ENCODE measurements at places on chromosomes 5 and 9.

DNA sequence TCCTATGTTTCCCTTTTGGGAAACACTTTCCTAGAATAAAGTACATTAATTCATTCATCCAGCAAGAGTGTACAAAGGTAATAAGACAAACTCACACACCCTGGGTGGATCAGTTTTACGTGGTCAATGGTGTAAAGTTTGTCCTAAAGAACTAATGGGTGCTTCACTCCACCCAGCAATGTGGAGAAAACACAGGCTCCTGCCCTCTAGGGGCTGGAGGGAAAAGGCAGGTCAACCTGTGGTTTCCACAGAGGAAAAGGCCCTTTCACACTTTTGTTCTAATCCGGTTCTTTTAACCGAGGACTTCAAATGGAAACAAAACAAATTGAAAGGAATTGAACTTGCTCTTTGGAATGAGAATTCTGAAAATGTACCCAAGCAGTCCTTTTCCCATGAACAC, 80.9 kb upstream of the SPOCK1 start:
- no peak for DNase-seq

- DNase-seq: peak; percentile 53
These were observed 617 bp downstream of the PPP6C start for GRCh38 chr9:125189011-125189360.

- DNase-seq: no peak
These were observed 17.1 kb downstream of the APBA1 start for GRCh38 chr9:69655065-69655464.

GRCh38 chr5:174120401-174121005, 75.0 kb downstream of the NSG2 start:
- DNase-seq: no peak

DNA sequence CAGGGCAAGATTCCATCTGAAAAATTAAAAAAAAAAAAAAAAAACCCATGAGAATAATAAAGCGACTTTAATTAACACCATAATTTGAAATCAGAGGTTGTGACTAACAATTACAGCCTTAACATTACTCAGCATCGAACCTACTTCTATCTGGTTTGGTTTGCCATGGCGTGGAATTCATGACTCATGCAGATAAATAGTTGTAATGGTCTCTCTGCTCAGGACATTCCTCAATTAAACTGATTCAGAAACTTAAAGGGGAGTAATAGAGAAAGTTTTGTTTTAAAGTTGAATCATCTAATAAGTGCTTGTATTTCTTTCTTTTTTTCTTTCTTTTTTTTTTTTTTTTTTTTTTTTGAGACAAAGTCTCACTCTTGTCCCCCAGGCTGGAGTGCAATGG, 135.5 kb downstream of the SPATA31D1 start:
- DNase-seq: no peak

DNA sequence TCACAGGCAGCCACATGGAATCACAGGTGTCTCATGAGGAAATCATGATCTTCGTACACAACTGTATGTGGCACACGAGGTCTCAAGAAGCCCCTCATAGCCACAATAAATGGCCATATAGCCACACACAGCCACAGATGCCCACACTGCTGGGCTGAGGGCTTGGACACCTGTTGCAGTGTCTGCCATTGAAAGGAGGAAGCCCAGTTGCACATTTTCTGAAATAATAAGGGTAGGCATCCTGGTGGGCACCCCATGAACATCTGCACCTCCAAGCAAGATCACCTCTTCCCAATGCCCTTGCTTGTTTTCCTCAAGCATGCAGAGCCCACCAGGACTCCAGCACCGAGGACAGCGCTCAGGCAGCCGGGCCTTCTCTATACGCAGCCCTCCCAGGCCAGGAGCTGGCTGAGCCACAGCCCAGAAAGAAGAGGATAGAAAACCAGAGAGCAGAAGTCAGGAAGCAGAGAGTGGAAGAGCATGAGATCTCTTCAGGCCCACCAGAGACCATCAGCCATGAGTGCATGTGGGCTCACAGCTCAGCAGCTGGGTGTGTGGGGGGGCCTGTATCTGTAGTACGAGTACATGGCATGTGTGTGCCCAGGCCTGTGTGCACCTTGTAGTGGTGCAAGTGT, 1.0 kb upstream of the ACSL6 start:
- no peak for DNase-seq

- DNase-seq: no peak
These were observed 26.0 kb downstream of the GABRP start for GRCh38 chr5:170809551-170809950.

GRCh38 chr9:131927091-131927490, 152.6 kb downstream of the MED27 start:
- DNase-seq: no peak

DNA sequence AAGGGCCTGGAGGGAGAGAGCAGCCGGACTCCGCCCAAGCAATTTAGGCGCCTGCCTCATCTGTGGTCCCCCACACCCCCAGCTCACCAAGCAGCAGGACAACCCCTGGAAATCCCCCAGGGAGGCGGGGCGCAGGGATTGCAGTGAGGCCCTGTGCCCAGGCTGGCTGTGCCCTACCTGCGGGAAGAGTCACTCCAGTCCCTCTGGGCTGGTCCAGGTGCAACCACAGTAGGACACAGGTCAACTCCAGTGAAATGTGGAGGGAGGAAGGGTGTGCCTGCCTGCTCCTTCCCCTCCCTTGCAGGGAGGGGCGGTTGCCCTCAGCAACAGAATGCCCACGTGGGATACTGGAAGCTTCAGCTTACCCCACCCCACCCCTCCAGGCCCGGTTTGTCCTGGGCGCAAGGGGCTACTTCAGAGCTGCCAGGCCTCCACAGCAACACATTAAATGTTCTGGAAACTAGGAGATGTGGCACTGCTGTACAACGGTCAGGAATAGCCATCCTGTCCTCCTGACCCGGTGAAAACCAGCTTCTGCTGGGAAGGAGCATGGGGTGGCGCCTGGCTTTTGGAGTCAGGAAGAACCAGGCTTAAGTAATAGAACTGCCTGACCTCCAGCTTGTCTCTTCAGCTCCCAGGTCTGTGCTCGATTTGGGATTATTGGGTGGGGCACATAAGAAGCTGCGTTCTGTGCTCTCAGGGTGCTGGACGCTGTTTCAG, 22.5 kb downstream of the ABO start:
- DNase-seq: no peak

DNA sequence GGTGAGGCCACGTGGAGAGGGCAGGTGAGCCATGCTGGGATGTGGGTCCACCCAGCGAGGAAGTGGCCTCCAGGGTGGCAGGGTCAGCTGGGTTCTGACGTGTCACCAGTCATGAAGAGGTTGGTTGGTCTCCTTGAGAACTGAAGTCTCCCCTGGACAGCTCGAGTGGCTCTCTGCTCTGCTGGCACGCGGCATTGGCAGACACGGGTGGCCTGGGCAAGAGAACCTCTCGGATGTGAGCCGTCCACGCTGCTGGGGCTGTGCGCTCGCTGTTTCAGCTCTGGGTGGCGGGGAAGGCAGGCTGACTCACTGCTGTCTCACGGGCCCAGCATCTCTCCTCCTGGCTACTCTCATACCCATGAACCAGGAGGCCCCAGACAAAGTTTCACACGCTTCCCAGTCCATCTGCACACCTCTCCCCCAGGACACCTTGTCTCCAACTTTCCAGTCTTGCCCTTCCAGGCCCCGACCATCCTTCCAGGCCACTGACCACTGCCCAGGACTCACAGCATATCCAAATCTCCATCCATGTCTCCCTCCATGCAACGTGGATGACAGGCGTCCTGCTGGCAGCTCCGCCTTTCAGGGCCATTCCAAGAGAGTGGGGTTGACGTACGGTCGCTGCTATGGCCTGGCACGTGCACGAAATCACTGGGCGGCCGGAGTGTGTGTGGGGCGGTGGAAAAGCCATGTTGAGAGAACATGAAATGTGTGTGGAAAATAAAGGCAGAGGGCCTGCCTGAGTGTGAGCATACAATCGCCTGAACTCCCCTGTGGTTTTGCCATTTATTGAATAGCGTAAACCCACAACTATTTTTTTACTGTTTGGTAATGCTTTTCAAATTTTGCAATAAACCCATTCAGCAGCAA, 145.0 kb upstream of the COL5A1 start:
- no peak for DNase-seq

DNA sequence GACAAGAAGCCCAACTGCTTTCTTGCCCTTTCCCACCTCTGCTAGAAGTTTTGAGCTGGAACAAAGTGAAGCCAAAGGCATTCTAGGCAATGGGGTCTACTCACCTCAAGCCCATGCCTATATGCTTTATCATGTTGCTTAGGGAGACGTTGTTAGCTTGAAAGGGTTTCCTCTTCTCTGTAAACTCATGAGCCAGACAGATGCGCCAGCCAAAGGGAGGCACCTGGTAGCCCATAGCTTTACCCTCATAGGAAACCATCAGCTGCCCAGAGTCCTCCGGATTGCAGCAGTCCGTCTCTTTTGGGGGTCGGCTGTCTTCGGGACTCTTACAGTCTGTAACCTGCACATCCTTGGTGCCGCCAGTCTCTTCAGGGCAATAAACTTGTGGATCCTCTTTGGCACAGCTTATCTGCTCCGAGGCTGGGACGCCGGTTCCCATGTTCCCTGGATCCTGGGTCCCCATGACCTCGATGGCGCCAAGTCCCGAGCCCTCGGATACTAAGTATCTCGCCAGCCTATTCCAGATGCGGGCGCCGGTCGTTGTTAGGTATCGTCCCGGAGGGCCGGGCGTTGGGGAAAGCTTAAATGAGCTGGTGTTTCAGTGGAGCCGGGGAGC, 678 bp downstream of the GBA2 start:
- DNase-seq: no peak

- DNase-seq: no peak
These were observed 4.7 kb upstream of the GBGT1 start for GRCh38 chr9:133168432-133168831.

DNA sequence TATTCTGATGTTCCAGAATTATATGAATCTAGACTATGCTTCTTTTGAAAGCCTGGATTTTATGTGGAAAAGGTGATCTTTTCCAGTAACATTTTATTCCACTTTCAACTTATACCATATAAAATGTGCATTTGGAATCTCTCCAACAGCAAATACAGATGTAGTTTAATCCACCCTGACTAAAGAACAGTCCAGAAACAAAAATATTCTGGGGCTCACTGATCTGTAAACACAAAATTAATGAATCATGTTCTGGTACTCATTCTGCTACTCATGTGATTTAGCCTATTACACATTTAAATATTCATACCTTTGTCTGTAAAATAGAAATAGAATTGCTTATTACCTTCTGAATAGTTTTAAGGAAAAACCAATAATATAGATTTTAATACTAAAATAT, 125.8 kb downstream of the ARRDC3 start:
- no peak for DNase-seq

- DNase-seq: peak; percentile 8
These were observed 29.0 kb upstream of the PUM3 start for GRCh38 chr9:2872931-2873323.

GRCh38 chr9:91945277-91946085, 4.5 kb downstream of the ROR2 start:
- no peak for DNase-seq

DNA sequence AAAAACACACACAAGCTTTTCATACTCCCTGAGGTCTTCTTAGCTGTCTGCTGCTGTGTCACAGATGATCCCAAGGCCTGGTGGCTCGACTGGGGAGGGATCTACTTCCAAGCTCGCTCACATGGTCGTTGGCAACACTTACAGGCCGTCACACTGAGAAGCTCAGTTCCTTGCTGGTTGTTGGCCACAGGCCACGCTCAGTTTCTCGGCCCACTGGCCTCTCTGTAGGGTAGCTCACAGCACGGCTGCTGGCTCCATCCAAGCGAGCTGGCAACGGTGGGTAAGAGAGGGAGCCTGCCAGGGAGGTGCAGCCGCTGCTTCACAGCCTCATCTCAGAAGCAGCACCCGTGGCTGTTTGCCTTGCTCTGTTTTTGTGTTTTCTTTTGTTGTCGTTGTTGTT, 43.8 kb upstream of the GFPT2 start:
- DNase-seq: no peak

DNA sequence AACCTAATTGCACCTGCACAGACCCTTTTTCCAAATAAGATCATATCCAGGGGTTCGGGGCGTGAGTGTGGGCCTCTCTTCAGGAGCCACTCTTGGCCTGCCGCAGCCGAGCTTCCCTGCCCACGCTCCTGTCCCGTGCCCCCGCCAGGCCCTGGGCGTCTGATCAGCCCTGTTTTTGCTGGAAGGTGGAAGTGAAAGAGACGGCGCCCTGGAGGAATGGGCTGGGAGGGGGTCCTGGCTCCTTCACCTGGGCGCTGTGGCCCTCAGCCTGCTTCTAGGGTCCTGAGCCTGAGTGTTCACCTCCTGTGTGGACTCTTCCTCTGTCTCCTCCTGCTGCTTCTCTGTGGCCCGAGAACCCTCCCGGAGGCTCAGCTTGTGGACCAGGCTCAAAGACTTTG, 11.2 kb upstream of the COL5A1 start:
- no peak for DNase-seq

GRCh38 chr5:61329550-61330128, 2.4 kb upstream of the ZSWIM6 start:
- DNase-seq: peak; percentile 52

- no peak for DNase-seq
These were observed 1.3 kb downstream of the NPDC1 start for GRCh38 chr9:137044502-137045177.
